ENCODE measurements at places on chromosomes 2 and 18.

GRCh38 chr2:166436189-166436588 is 57.9 kb downstream of the SCN7A start:
- no peak for DNase-seq

DNA sequence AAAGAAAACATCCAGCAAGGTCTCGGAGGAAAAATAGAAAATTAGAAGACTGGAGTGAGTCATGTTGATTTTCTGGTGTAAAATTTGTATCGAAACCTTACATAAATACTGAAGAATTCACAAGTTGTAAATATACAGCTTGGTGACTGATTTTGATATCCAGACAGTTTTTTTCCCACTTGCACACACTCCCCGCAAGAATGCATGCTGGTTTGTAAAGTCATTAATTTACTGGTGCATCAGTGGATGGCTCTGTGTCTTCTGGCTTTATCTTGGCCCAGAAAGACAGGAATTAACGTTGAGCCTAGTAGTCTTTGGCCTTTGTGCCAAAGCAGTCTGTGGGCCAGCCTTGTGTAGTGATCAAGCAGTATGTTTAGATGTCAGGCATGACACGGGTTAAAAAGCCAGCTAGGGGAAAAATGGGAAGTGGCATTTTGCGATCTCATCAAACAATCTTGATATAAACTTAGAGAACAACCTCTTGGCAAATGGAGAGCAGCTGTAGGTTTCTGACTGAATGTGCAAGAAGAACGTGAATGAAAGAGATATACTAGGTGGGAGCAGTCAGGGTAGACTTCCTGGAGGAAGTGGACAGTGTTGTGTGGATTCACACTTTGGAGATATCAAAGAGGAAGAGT is 22.7 kb upstream of the CASP8 start:
- no peak for DNase-seq

DNA sequence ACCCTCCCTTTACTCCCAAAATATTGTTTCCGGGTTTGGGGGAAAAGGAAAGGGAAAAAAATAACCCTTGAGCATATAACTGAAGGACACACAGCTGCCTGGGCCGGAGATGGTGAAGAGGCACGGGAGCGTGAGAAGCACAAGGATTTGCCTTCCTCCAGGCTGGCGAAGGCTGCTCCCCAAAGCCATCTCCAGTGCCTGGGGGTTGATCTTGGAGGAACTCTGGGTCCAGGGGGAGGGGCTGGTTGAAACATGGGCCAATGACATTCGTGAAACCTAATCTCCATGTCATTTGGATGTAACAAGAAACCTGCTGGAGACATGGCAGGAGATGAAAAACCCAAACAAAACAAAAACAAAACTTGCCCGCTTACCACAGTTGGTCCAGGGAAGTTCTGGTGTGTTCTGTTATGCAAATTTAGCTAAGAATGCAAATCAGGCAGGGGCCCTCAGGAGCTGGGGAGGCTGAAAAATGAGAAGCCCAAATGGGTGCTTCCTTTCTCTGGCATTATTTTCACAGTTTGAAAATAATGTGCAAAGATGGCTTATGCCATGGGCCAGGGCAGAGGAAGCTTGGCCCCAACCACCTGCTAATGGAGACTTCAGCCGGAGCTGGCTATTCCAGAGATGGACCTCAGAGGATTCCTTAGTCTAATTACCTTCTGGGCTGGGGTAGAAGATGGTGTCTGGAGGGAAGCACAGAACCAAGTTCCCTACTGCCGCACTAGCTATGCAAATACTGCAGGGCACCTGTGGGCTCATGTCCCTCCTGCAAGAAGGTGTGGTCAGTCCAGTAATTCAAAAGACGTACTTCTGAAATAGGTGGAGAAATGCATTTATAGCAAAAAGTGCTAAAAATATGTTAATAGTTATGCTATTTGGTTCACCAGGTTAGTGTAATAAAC is 180.9 kb downstream of the BCL2 start:
- no peak for DNase-seq

GRCh38 chr2:27956888-27957287 is 66.4 kb downstream of the BABAM2 start:
- DNase-seq, result no peak

- DNase-seq, result no peak
Measured at GRCh38 chr18:59268721-59269562, 4.3 kb downstream of the RAX start.

DNA sequence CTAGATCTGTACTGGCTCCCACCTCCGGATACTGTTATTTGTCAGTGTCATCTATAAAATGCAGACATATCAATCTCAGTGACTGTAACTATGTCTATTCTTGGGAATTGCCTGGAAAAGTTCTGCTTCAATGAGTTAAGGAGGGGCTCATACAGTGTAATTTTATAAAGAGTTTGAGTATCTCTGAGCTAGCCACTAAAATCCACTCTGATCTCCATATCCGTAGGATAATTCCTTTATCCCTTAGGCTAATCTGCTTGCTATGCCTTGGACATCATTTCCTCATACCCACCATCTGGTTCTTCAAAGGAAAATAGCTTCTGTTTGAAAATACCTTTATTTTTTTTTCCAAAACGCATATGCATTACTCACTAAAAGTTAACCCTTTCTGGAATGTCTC is 863.2 kb downstream of the SUCLG1 start:
- no peak for DNase-seq

- DNase-seq, result no peak
Measured at GRCh38 chr2:113724010-113724409, 32.4 kb downstream of the SLC35F5 start.
